ENCODE measurements at places on chromosomes 2 and 18.

- no peak for DNase-seq
Measured at GRCh38 chr2:120091436-120091835, 78.6 kb downstream of the EPB41L5 start.

DNA sequence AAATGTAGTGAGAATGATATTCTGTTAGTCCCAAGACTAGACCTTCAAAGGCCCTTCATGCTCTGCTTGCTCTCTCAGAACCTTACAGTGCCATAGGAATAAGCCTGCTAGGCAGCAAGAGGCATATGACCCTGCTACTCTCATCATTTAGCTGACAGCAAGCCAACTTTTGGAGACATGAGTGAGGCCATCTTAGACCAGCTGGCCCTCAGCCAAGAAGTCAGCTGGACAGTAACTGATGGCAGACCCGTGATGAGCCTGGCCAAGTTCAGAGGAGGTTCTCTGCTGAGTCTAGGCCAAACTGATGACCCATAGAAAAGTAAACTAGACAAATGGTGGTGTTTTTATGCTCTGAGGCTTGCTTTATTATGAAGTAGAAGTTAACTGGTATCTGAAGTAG lies 82.6 kb downstream of the C18orf54 start:
- no peak for DNase-seq

DNA sequence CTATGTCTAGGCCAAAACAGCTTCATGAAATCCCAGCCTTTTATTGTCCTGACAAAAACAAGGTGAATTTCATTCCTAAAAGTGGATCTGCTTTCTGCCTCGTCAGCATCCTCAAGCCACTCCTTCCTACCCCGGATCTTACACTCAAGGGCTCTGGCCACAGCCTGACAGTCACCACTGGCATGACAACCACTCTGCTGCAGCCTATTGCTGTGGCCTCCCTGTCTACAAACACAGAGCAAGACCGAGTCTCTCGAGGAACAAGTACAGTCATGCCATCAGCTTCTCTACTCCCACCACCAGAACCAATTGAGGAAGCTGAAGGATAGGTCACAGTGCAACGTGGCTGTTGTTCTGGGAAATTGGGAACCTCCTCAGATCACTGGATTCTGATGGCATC lies 106.1 kb downstream of the ICA1L start:
- DNase-seq, result no peak

GRCh38 chr18:33304277-33304676 lies 136.2 kb downstream of the CCDC178 start:
- DNase-seq, result no peak

GRCh38 chr2:205686056-205686782 lies 3.9 kb downstream of the NRP2 start:
- DNase-seq, result no peak

DNA sequence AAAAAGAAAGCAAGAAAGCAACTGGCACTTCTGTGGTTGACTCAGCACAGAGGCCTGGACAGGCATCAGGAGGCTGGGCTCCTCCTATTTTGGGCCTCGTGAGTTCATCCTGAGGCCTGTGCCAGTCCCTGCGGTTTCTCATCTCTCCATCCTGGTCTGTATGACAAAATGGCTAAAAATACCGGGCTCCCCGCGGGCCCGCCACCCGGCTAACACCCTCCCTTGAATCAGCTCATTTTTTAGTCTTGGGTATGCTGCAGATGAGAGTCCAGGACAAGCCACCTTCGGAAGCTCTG lies 62.3 kb upstream of the YWHAQ start:
- DNase-seq, result peak; percentile 37

- DNase-seq, result no peak
Measured at GRCh38 chr2:9656270-9656766, 25.5 kb upstream of the YWHAQ start.

GRCh38 chr2:28681606-28682005 lies 70.0 kb upstream of the PPP1CB start:
- no peak for DNase-seq

DNA sequence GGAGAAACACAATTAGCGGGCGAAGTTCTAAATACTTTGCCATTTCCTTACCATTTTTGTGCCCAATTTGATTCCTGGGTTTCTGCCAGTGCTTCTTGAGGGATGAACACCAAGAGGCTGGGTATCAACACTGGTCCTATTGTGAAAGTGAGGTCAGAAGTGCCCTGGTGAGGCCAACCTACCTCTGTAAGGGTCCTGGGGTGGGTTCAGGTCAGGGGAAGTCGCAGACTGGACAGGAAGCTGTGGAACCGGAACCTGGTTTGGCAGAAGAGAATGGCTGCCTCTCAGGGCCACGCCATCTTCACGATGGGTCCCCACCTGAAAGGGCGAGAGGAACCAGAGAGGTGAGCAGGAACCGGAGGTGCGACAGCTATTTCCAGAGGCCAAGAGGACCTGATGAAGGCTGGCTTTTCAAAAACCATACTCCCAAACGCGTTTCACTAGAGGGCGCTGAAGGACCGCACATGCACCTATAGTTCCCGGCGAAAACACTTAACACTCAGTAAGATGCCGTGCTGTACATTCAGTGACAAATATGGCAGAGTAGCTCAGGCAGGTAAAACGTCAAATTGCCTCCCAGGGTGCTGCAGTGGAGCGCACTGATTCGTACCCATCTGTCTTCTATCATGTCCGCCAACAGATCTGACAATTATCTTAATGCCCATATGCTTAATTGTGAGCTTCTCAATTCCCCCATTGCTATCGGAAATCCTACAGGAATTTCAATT lies 275.3 kb upstream of the CCDC68 start:
- peak; percentile 62 for DNase-seq

DNA sequence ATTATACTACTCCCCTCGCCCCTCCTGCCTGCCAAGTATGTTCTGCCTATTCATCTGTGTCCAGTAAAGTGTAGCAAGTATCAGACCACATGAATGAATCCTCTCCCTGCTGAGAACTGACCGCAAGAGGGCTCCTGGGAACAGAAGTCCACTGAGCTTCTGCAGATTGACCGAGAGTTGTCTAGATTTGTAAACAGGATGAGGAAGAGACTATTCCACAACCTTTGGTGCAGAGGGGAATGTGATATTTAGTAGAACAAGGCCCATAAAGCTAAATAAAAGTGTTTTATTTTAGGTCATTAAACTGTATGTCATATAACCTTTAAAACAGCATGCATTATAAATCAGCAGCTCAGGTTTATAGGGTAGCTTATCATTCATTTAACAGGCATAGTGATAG lies 377.0 kb downstream of the DCC start:
- DNase-seq, result no peak

- no peak for DNase-seq
Measured at GRCh38 chr2:158205215-158205614, 103.5 kb downstream of the UPP2 start.

- DNase-seq, result no peak
Measured at GRCh38 chr2:45288532-45289417, 279.5 kb upstream of the SIX2 start.

DNA sequence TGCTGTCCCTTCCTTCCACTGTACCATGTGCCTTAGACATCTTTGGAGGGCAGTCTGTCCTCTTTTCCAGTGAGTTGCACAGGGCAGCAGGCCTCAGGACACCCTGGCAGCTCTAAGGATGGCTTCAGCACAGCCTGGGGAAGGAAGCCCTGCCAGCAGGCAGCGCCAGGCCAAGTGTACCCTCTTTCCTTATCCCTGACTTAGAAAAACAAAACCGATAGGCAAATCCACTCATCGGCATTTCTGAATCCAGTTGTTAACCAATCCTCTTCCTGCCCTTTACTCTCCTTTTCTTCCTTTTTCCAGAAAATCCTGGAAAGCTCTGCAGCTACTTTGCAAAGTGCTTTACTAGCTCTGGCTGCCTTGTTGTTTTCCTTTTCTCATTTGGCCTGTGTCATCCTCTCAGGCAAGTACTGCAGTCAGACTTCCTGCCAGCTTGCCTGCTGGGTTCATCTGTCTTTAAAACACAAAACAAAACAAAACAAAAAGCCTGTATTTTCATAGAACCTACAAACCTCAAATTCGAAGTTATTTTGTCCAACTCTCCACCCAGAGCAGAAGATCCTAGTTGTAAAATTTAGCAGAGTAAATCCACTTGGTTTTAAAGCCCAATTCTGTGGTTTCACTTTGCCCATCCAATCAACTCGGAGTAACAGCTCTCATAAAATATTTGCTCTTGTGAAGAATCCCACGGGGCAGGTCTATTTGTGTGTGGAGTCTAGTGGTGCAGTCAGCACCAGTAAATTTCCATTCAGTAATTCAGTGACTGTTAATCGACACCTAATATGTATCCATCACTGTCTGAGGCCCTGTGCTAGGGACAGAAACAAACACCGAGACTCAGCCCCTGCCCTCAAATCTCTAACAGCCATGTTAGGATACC lies 45.2 kb downstream of the PCBP1 start:
- peak; percentile 76 for DNase-seq

DNA sequence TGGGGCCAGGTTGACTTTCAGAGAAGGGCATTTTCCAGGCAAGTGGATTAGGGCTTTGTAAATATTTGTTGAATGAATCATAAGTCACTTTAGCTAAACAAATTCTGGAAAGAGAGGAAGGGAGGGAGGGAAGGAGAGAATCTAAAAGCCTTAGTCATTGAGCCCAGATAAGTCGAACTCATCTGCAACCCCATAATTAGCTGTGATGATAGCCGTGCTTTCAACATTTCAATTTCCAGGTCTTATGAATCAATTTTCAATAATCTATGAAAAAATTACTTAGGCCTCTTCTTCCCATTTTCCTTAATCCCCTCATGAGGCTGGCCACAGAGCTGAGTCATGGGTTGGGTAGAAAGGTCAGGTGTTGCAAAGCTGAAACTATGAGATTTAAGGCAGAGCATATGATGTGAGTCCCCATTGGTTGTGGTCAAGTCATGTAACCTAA lies 111.9 kb upstream of the MAPRE2 start:
- DNase-seq, result no peak

GRCh38 chr2:12381543-12382325 lies 335.0 kb upstream of the TRIB2 start:
- no peak for DNase-seq

- DNase-seq, result no peak
Measured at GRCh38 chr2:106020821-106021661, 173.1 kb downstream of the UXS1 start.

DNA sequence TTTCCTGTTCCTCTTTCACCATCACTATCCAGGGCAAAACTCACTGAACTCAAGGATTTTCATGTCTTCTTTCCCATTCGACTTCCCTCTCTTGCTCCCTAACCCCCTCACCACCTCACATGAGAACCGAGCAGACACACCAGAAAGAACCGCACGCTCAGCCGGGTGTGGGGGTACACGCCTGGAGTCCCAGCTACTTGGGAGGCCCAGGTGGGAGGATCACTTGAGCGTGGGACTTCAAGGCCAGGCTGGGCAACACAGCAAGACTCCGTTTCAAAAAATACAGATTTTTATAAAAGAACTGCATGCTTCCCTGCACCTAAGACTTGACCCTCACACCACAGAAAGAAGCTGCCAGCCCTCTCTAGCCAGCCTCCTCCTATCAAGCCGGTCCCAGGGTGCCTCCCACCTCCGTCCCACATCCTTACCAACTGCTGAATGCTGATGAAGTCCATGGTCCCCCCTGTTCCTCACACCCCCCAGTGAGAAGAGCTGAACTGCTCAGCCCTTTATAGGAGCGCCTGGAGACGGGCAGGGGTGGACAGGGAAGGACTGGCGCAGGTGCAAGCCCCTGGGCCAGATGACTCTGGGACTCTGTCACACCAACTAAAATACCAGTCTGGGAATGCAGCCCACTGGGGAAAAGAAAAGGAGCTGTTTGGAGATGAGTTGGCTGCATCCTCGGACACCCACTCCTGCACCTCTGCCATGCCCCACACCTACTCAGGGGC lies at the start of gene ANKRD23:
Gene ANKRD23 (minus strand): TSS at position 484 of the 731 bp plus-strand sequence. CDS start 29 bp downstream, at position 455.
- no peak for DNase-seq

DNA sequence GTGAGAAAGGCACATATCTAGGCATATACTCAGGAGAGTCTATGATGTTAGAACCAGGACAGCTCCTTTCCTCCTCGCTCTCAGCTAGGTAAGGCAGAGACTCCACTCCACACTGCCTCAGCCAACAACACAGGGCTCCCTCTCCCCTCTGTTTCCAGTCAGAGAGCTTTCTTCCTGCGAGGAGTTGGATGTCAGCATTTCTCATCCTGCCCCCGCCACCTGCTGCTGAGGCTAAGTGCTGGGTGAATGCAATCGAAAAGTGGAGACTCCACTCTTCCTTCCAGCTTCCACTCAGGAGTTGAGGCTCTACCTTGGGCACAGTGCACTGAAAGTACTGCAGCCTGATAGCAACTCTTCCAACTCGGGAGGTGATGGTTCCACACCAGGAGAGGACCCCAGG lies 177.2 kb upstream of the RAB6C start:
- DNase-seq, result no peak

DNA sequence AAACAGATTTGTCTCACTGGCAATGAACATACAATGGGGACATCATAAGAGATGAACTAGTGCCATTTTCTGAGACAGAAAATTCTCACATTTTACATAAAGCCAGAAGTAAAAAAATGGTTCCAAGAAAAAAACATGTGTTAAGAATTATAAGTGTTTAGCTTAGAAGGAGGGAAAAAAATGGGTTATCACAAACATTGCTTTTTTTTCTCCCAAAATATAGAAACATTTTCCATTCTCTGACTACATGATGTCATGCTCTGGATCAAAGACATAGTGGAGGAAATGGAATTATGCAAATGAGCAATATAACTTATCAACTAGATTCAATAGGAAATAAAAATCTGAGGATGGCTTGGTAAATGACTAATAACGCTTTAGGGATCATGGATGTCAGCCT lies 49.8 kb downstream of the SPATS2L start:
- DNase-seq, result no peak

DNA sequence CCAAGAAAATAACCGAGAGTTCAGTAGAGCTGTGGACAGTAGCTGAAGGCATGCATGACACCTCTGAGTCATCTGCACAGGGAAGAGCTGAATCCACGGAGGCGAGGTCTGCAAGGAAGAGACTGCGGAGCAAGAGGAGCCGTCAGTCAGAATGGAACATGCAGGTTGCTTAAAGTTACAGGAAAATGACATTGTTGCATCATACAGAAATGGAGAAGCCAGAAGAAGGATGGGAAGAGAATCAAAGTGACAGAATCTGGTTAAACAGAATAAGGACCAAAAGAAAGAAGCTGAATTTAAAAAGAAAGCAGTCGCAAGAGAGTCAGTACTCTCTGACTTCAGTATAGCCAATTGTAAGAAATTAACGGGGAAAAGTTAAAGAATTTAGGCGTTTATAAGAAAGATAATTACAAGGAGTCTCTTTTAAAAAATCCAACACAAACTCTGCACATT lies 533.8 kb downstream of the ADCYAP1 start:
- no peak for DNase-seq

- no peak for DNase-seq
Measured at GRCh38 chr2:63093502-63093901, 42.9 kb downstream of the OTX1 start.

GRCh38 chr2:78873526-78873925 lies 152.0 kb upstream of the REG3G start:
- DNase-seq, result no peak

GRCh38 chr2:128547667-128548066 lies 229.0 kb upstream of the HS6ST1 start:
- DNase-seq, result no peak

- DNase-seq, result no peak
Measured at GRCh38 chr2:102005989-102006885, 14.5 kb downstream of the IL1R2 start.

All from natural killer cell (primary cell).